IPS DF 6.9 (cell line): ENCODE measurements at places on chromosomes 13 and 19.

- no peak for DNase-seq
These were observed 14.5 kb downstream of the FFAR2 start for GRCh38 chr19:35462476-35462953.

DNA sequence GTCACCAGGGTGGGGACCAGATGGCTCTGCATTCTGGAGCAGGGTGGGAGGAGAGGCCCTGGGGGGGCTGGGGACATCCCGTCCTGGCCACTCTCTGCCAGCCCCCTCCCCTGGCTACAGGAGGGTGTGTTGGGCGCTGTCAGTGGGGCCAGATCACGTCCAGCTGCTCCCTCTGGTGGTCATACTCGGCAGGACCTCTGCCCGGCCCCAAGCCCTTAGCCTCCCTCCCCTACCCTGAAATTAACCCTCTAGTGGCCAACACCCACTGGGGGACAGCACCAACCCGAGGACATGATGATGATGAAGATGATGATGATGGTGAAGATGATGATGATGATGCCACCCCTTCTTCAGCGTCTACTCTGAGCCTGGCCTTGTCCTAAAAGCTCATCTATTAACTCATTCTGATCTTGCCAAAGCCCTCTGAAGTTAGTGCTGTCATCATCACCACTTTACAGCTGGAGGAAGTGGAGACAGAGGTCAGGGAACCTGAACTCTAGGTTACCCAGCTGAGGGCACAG lies 590 bp upstream of the LGI4 start:
- no peak for DNase-seq

GRCh38 chr19:1495051-1495798 lies 4.2 kb downstream of the REEP6 start:
- no peak for DNase-seq

DNA sequence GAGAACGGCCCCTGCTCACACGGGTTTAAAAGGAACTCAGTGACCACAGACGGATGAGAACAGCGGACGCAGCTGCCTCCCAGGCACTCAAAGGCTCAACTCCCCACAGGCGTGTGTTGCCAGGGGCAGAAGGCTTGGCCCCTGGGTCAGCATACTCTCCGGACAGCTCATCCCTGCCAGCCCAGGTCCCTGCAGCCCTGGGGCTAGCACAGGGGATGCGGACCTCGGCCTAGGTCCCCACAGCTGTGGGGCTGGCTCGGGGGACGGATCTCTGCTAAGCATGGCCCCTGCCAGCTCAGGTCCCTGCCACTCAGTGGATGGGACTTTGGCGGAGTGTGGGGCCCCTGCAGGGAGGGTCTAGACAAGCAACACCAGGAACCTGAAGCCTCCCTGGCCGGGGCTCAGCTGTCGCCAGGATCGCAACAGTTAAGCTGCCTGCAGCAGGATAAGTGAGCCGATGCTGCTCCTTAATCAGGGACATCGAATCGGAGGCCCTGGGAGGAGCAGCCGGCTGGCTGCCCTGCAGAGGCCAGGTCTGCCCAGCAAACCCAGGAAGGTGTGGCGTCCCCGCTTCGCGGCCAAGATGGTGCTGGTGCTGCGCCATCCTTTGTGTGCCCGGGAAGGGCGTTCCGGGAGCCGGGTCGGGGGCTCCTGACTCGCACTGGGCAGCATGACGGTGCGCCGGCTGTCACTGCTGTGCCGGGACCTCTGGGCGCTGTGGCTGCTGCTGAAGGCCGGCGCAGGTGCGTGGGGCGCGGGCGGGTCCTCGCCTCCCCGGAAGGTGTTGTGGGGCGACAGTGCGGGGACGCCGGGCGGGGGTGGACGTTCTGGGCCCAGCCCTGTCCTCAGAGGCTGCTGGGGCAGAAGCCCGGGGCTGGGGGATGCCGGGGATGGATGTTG lies 32.5 kb downstream of the MCF2L start:
- DNase-seq, result no peak

DNA sequence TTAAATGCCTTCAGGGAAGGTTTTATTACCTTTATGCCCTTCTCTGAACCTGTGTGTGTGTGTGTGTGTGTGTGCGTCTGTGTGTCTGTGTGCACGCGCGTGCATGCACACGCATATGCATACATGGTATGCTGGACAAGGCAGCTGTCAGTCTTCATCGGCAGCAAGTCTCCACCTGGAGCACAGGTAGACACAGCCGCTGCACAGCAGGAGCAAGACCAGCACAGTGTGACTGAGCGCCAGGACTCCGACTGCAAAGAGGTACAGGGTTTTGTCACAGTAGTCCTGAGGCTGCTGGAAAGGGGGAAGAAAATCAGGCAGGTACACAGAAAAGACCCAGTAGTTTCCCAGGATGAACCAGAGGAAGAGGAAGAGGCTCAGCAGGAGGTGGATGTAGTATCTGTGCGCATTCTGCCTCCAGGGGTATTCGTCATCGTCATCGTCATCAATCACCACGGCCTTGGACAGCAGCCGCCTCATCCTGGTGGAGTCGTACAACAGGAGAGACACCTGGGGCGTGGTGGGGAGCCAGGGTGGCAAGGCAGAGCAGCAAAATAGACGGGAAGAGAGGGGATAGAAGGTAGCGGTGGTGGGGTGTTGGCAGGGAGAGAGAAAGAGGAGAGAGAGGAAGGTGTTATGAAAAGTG lies 12.8 kb upstream of the DHRS12 start:
- no peak for DNase-seq

- no peak for DNase-seq
These were observed 68.7 kb downstream of the ING1 start for GRCh38 chr13:110782185-110782584.

GRCh38 chr19:54164369-54165068 lies 5.0 kb upstream of the LENG1 start:
- DNase-seq, result no peak

GRCh38 chr13:79810018-79810417 lies 329.1 kb downstream of the NDFIP2 start:
- no peak for DNase-seq

DNA sequence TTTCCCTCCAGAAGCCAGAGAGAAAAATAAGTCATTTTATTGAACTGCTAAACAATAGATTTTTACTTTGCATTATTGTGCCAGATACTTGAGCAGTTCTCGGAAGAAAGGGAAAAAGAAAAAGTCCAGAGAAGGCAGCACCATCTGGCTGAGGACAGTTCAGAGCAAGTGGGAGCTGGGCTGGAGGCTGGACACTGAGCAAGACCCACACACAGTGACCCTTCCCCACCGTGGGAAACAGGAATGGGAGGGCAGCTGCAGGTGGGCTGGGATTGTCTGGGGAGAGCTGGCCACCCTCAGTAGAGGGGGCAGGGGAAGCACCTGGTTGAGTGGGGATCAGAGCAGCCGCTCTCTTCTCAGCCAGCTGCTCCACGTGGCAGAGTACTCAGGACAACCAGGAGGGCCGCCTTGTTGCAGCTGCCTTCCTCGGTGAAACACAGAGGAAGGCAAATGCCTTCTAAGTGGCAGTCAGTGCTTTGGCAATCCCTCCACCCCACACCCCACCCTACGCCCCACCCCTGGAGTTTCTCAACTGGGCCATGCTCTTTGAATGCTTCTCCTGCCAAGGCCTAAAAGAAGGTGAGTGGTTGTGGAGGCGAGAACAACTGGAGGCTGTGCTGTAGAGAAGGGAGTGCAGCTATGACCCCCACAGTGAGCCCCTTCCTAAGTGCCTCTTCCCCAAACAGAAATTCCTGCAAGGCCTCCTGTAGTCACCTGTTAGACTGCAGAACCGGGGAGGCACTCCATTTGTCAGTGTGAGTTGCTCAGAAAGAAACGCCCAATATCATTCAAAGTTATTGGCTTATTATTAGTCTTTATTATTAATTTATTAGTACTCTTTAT lies 179.3 kb downstream of the ZIC5 start:
- no peak for DNase-seq

DNA sequence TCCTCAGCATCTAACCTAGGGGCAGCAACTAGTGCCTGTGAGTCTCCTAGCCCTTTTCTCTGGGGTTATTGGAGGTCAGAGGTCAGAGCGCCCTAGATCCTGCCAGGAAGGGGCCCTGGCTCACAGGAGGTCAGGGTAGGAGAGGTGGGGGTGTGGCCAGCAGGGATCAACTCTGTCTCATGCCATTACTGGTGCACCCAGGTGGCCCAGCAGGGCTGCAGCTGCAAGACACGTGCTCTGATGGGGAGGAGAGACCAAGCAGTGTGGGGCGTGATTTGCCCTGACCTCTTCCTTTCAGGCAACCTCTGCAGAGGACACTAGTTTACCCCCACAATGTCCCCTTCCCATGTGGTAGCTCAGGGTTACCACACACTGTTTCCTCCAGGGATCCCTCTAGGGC lies 73.3 kb upstream of the ZNF30 start:
- no peak for DNase-seq

DNA sequence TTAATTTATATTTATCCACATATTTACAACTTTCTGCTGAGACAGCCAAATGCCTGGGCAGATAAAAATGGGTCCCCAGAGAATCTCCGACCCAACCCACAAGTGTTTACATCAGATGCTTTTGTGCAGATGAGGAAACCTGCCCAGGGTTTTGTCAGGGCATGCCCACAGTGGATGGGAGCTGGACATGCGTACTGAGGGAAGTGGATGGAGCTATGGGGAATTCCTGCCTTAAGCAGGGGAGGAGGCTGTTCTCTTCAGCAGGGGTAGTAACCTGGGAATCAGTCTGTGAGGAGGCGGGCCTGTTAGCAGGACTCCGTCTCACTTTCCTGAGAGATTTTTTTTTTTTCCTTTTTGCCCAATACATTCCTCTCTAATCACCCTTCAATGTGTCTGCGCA lies 122.9 kb downstream of the RFC3 start:
- no peak for DNase-seq

DNA sequence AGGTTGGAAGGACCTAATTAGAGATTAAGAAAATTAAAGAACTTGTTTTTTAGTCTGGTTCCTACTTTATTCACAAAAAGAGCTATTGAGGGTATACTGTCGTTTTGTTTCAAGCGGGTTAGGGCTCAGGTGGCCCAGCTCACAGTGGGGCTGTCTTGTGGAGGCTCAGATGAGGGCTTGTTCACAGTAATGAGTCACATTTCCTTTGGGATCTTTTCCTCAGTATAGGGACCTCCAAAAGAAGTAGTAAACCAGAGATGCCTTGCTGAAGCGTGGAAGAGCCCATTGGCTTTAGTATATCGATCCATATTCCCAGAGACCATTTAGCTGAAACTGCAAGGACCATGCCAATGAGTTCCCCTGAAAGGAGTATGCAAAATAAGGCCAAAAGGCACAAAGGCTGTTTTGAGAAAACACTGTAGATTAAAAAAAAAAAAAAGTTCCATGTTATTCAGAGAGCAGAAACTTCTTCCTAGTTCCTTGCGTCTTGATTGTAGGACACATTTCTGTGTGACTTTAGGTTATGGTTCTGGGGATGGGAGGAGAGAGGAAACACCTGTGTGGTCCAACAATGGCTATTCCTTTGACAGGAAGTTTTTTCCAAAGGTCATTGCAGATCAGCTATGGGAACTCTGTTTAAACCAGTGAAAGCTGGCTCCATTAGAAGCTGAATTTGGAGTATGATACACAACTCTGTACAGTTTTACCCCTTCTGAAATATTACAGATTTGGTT lies 32.8 kb upstream of the GPI start:
- DNase-seq, result no peak
